Muscle of leg (tissue), 16 donors: ENCODE measurements at places on chromosomes 11 and 22. TPM values are rescaled to one million over a fixed set of nuclear protein-coding genes. Genes with fewer than 3 reads are reported as not detected.

GRCh38 chr11:78570031-78570430, 4.6 kb downstream of the NARS2 start:
- DNase-seq: no peak

DNA sequence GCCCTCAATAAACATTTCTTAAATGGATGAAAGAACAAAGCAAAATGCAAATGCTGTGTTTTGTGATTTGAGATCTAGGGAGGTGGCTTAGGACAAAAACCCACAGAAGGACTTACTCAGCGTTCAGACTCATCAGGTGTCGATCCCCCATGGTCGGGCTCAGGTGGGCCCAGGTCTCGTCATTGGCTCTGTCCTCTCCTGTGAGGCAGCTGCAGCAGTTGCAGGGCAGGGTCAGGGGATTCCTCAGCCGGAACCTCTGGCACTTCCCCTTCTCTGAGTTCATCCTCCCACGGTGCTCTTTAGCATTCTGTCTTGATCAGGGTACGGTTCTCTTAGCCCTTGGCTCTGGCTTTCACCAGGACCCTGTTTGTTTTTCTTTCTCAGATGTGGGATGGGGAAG, 14.0 kb upstream of the ACR start:
- no peak for DNase-seq

Gene GPR83
- polyA plus RNA-seq: 0.18 TPM

DNA sequence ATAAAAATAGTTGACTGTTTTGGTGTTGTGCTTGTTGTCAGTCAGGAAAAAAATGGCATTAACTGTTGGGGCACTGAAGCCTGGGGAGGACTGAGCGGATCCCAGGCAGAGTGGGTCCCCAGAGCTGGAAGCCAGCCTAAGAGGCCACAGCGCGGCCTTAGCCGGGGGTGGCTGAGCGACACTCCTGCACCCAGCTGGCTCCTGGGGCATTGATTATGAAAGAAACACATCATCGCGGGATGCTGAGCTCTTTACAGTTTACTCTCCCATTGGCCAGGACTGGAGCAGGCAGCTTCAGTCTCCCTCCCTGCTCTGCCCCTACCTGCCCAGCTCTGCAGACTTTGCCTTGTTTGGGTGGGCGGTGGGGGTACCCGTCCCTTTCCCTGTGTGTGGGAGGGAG, 121.5 kb downstream of the ST3GAL4 start:
- DNase-seq: no peak

Gene EFEMP2
- polyA plus RNA-seq: 90.2 TPM

DNA sequence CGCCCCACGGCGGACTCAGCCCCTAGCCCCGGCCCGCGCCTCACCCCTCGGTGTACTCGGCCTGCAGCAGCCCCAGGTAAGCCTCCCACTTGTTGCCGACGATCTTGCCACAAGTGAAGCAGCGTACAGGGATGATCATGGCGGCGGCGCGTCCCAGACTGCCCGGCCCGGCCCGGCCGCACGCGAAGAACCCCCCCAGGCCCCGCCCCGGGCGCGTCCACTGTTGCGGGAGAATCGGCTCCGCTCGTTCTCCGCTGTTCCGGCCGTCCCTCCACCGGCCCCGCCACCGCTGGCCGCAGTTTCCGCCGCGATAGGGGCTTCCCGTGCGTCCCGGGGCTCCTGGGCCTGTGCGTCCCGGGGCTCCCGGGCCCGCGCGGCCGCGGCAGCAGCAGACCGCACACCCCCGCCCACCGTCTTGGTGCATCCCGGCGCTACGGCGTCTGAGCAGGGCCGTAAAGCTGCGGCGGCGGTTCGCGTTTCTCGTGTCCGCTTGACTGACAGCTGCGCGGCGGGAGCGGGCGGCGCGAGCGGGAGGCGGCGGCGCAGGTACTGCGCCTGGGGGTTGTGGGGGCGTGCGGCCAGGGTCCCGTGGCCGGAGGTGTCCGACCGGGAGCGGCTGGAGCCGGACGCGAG, at the start of the genes POLR2L and TSPAN4:
Gene POLR2L (minus strand): TSS at position 160 of the 633 bp plus-strand sequence. CDS start 21 bp downstream, at position 139.
Gene TSPAN4 (plus strand): TSS at position 483 of the 633 bp plus-strand sequence. CDS start 7,453 bp downstream, outside the sequence.
- peak; percentile 95 for DNase-seq

DNA sequence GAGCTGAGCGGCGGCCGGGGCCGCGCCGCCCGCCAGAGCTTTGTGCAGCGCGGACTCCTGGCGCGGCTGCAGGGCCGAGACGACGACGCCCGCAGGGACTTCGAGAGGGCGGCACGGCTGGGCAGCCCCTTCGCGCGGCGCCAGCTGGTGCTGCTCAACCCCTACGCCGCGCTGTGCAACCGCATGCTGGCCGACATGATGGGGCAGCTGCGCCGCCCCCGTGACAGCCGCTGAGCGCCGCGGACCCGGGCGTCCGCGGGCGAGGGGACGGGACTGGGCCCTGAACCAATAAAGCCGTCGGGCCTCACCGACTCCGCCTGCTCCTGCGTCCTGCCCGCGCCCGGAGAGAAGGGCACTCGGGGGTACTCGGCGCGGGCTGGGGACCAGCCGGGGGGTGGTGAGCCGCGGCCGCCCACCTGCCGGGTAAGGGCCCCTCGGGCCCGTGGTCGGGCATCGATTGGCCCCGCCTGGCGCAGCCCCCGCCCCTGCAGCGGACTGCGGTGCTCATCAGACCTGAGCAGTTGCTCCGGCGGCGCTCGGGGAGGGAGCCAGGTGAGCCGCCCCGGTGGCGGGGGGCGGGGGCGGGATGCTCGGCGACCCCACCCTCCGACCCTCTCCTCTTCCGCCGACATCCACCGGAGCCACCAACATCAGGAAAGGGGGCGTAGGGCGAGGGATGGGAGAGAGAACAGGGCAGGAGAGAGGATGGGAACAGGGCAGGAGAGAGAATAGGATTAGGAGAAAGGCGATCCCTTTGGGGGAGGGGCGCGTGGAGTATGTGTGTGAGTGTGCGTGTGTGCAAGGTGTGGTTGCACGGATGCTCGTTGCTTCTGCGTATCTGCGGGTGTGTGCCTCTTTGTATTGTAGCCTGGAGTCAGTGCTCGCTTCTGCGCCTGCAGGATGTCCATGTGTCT, at the start of gene TMEM25:
Gene TMEM25 (plus strand): TSS at position 510 of the 914 bp plus-strand sequence. CDS start 610 bp downstream, outside the sequence.
- peak; percentile 78 for DNase-seq
